ENCODE measurements at places on chromosomes 6 and 20. TPM values are rescaled to one million over a fixed set of nuclear protein-coding genes. Genes with fewer than 3 reads are reported as not detected.

DNA sequence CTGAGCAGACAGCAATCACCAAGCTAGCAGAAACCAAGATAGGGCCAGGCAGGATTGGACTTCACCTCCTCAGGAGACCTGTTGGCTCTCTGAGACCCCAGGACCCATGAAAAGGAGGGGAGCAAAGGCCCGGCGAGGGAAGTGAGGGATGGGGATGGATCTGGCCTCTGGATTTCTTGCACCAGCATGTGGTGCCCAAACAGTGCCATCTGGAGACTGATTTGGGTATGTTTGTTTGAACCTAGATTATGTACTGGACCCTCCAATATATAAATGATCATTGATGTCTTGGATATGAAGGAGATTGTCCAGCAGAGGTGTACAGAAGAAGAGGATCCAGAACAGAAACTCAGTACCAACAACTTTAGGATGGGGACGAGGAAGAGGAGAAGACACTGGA is 83.4 kb upstream of the LY86 start:
- DNase-seq, result no peak

DNA sequence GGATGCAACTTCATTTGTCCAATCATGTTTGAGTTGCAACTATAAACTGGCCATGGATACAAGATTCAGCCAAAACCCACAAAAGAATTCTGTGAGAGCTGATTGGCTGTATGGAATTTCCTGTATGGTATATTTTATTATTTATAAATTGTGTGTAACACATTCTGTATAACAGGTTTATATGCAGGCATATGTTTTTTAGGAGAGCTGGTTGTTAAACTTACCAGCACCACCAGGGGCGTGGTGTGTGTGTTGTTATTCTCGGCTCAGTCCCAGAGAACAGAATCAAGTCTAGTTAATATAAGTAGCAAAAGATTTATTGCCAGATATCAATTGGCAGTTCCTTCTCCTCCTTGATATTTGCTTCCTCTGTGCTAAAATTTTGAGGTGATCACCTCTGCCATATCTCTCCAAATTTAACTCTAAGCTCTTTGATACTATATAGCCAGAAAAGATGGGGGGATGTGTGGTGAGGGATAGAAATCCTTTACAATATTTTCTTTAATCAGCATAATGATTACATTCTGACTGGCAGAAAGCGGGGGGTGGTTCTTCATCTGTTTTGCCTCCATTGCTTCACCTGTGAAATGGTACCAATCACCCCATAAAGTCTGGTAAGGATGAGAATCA is 22.9 kb downstream of the CNBD2 start:
- no peak for DNase-seq

GRCh38 chr6:16184129-16184528 is 54.3 kb upstream of the GMPR start:
- DNase-seq, result peak; percentile 42

DNA sequence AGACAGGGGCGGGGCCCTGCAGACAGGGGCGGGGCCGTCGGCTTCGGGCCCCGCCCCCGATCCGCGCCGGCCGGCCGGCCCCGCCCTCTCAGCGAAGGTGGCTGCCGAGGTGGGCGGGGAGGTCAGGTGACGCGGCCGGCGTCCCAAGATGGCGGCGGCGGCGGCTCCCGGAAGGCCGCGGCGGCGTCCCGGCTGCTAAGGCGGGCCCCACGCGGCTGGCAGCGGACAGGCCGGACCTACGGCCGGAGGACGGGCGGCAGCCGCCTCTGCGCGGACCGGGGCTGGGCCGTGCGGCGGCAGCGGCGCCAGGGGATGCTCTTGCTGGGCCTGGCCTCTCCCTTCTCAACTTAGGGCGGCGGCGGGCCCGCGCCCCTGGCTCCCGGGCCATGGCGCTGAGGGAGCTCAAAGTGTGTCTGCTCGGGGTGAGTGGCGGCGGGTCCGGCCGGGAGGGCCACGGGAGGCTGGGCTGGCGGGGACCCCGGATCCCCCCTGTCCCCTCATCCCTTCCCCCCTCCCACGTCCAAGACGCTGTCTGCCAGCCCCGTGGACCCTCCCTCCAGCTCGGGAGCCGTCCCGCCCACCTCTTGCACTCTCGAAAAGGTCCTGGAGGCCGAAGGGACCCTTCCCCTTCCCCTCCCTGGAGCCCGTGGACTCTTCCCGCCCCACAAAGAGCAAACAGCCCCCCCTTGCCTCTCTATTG is at the start of gene RAB22A:
RAB22A (plus strand) TSS at position 125 of the 700 bp plus-strand sequence; CDS start at position 387, 262 bp downstream.
- peak; percentile 76 for DNase-seq

- no peak for DNase-seq
These were observed 6.7 kb downstream of the TMEM151B start for GRCh38 chr6:44276667-44277640.

GPR6 gene
- total RNA-seq, result not detected

GRCh38 chr20:6616421-6616820 is 151.1 kb upstream of the BMP2 start:
- DNase-seq, result no peak

Measured in colonic mucosa (tissue), 4 donors.